ENCODE measurements at places on chromosomes 12 and 14.
A peak's percentile ranks its signal among the peaks of the same experiment; 100 is the strongest.

DNA sequence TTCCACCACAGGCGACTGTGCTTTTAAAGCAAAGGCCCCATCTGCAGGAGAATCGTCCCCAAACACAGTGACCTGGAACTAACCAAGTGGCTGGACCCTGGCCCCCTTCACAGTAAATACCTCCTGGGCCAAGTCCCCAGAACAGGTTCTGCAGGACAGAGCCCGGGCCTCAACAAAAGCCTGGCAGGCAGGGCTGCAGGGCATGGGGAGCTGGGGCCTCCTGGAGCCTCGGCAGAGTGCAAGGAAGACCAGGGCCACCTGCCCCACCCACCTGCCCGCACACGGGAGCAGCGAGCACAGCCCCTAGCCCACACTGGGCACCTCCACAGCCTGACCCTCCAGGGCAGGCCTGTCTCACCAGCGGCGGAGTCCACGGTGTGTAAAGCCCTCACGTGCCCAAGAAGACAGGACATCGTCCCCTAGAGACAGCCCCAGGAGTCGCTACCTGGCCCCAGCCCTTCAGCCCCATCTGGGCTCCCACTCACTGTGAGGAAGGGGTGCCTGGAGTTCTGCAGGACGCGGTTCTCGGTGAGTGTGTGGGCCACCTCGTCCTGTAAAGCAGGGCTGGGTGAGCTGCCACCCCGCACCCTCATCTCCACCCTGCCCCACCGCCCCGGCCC lies 21.0 kb downstream of the AKT1 start:
- peaks cover 3% of the 10 kb centered on the region for H3K4me1 ChIP-seq
- H3K27ac ChIP-seq: no peak overlapping the region
- no peaks in the 10 kb centered on the region for H3K27me3 ChIP-seq
- H3K4me3 ChIP-seq: no peak overlapping the region
- no peak for DNase-seq

DNA sequence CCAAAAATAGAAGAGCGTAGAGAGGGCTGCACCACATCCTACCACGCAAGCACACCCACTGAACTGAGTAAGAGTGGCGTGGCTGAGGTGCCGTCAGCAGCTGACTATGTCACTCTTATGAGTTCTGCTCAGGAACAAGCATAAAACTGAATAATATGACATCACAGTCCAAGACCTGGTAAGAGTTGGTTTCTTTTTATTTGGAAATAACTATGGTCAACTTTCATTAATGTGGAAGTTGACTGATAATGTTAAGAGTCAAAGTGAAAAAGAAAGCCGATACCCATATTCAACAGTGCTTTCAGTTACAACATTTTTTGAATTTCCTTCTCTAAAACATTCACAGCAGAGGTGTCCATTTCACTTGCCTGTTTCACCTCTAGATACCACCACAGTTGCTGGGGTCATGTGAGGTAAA lies 44.6 kb downstream of the GNS start:
- H3K4me1 ChIP-seq: no peaks in the 10 kb centered on the region
- peaks cover 14% of the 10 kb centered on the region for H3K36me3 ChIP-seq
- no peak overlapping the region for H3K4me3 ChIP-seq
- DNase-seq: no peak

GRCh38 chr12:32761716-32762115 lies 6.0 kb upstream of the YARS2 start:
- peaks cover 13% of the 10 kb centered on the region for H3K4me1 ChIP-seq
- H3K36me3 ChIP-seq: no peaks in the 10 kb centered on the region
- peak; percentile 33 for DNase-seq
- H3K27ac ChIP-seq: no peak overlapping the region
- no peak overlapping the region for H3K4me3 ChIP-seq
- H3K27me3 ChIP-seq: peaks cover under 1% of the 10 kb centered on the region

GRCh38 chr12:30257618-30258017 lies 438.1 kb downstream of the IPO8 start:
- H3K27me3 ChIP-seq: no peaks in the 10 kb centered on the region
- no peaks in the 10 kb centered on the region for H3K36me3 ChIP-seq
- no peak overlapping the region for H3K4me3 ChIP-seq
- no peaks in the 10 kb centered on the region for H3K4me1 ChIP-seq

DNA sequence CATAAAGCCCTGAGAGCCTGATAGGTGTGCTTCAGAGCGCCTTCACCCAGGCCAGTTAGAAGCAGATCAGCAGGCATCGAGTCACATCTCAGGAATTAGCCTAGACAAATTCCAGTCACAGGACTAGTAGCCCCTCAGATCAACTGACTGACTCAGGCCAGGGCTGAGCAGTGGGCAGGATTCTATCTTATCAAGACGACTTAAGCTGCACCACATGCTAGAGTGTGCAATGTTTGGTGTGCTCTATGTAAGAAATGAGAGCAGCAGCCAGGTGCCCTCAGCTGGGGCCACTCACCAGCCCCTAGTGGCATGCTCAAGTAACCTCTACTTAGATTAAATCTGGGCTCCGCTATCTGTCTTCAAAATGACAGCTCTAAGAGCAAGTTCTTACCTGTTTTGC lies 19.7 kb upstream of the NGB start:
- no peaks in the 10 kb centered on the region for H3K27me3 ChIP-seq
- DNase-seq: no peak
- H3K27ac ChIP-seq: no peak overlapping the region
- H3K36me3 ChIP-seq: peaks cover 4% of the 10 kb centered on the region
- H3K4me1 ChIP-seq: no peaks in the 10 kb centered on the region
- H3K4me3 ChIP-seq: no peak overlapping the region

- peaks cover 11% of the 10 kb centered on the region for H3K4me1 ChIP-seq
- peak; percentile 79 for DNase-seq
- no peaks in the 10 kb centered on the region for H3K27me3 ChIP-seq
- peak within 1 kb of the TSS; percentile 81 for H3K4me3 ChIP-seq
- H3K36me3 ChIP-seq: no peaks in the 10 kb centered on the region
These were observed at the start of gene CDC42BPB for GRCh38 chr14:103057372-103058163. CDC42BPB (minus strand) TSS chr14:103057549; CDS start chr14:103057173, 376 bp downstream.

DNA sequence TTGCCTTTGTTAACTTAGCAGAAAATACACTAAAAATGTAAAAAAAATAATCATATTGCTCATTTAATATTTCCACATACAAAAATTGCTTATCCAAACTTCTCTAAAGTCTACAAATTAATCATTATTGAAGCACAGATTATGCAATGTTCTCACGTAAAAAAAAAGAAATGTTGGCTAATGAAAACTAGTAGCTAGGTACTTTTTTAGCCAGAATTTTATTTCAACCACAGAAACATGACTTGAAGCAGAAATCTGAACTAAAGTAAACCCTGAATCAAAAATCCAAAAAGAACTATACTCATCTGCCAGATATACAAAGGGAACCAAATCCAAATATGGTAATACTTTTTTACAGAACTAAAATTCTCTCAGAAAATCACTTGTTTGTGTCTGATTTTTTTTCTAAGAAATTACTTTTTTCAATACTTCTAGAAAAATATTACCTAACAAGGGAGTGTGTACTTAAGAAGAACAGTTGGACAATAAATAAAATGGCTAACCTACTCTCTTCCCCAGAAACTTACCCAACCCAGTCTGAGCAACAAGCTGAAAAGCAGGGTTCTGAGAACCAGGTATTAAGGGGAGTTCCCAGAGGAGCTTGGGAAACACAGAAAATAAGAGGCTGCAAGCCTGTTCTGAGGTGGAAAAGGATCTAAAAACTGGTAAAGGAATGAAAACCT lies 78.4 kb upstream of the RAP1B start:
- H3K27me3 ChIP-seq: no peaks in the 10 kb centered on the region
- no peak for DNase-seq
- H3K4me3 ChIP-seq: no peak overlapping the region

DNA sequence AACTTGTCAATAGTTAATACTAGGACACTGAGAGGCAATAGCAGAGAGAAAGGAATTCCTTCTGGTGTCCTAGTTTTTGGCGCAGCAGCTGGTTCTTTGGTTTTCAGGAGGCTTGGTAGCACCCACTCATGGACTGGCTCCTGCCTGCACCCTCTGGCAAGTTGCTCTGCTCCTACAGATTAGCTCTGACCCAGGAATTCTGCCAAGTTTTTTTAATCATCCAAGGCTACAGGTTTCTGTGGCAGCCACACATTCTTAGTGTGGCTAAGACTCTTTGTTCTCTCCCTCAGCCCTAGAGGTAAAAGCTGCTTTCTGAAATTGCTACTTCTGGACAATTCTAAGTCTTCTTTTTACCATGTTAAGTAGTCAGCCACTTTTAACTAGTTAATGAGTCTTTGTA lies 72.0 kb upstream of the FKBP4 start:
- no peaks in the 10 kb centered on the region for H3K27me3 ChIP-seq
- no peak overlapping the region for H3K4me3 ChIP-seq
- no peaks in the 10 kb centered on the region for H3K4me1 ChIP-seq
- no peaks in the 10 kb centered on the region for H3K36me3 ChIP-seq
- DNase-seq: no peak

DNA sequence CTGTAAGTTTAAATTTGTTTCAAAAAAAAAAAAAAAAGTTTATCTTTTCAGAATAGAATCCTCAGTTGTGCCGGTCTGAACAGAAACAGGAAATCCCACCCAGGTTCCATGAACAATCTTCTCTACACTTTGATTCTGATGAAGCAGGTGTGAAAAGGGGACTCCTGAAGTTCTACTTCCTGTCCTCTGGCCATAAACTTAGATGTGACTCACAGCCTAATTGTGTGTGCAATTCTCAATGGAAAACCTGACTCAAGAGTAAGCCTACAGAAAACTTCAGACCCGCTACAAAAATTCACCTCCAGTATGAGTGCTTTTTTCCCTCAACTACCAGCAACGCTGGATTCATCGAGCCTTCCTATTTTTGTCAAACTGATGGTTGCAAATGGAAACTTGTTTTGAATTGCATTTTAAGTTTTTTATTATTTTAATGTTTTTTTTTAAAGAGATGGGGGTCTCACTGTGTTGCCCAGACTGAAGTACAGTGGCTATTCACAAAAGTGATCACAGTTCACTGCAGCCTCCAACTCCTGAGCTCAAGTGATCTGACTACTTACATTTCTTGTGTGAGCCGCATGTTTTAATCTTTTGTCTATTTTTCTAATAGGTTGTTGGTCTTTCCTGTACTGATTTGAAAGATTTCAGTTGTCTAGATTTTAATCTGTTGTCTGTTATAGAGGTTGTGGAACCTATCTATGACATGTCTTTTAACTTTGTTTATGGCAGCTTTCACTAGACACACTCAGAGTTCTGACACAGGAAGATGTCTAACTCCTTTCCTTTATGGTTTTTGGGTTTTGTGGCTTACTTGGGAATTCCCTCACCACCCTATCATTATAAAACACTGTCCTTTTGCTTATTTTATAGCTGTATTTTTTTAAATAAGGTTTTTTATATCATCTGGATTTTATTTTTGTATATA lies 37.6 kb downstream of the ATG14 start:
- H3K27me3 ChIP-seq: no peaks in the 10 kb centered on the region
- no peak overlapping the region for H3K27ac ChIP-seq
- no peak for DNase-seq
- H3K4me3 ChIP-seq: no peak overlapping the region
- peaks cover 6% of the 10 kb centered on the region for H3K4me1 ChIP-seq

GRCh38 chr12:94195483-94195882 lies 47.1 kb downstream of the PLXNC1 start:
- DNase-seq: no peak
- no peak overlapping the region for H3K4me3 ChIP-seq
- peak overlapping the region; percentile 77 for H3K27ac ChIP-seq
- peaks cover 36% of the 10 kb centered on the region for H3K36me3 ChIP-seq
- H3K4me1 ChIP-seq: peaks cover 23% of the 10 kb centered on the region
- no peaks in the 10 kb centered on the region for H3K27me3 ChIP-seq

- DNase-seq: peak; percentile 13
- peak overlapping the region; percentile 22 for H3K4me3 ChIP-seq
- peaks cover 37% of the 10 kb centered on the region for H3K4me1 ChIP-seq
- no peaks in the 10 kb centered on the region for H3K27me3 ChIP-seq
- peaks cover 5% of the 10 kb centered on the region for H3K36me3 ChIP-seq
- peak overlapping the region; percentile 2 for H3K27ac ChIP-seq
These were observed 52.8 kb upstream of the SLC2A13 start for GRCh38 chr12:40158592-40159111.

- H3K27ac ChIP-seq: no peak overlapping the region
- DNase-seq: no peak
- peaks cover 10% of the 10 kb centered on the region for H3K27me3 ChIP-seq
- no peak overlapping the region for H3K4me3 ChIP-seq
- H3K4me1 ChIP-seq: no peaks in the 10 kb centered on the region
These were observed 201.2 kb downstream of the SEC23A start for GRCh38 chr14:38901791-38902190.

DNA sequence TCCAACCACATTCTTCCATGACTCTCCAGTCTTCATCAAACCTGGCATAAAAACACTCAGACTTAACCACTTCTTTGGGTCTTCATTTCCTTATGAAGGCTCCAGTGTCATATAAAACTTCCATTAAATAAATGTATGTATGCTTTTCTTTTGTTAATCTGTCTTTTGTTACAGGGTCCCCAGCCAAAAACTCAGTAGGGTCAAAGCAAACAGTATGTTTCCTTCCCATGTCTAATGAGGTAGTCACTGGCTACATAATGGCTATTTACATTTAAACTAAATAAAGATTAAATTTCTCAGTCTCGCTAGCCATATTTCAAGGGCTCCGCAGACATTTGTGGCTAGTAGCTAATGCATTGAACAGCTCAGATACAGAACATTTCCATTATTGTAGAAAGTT lies 40.1 kb upstream of the STAB2 start:
- peaks cover 1% of the 10 kb centered on the region for H3K27me3 ChIP-seq
- H3K36me3 ChIP-seq: no peaks in the 10 kb centered on the region
- no peak overlapping the region for H3K4me3 ChIP-seq
- no peak for DNase-seq

- H3K4me3 ChIP-seq: no peak overlapping the region
- no peaks in the 10 kb centered on the region for H3K4me1 ChIP-seq
- H3K27ac ChIP-seq: no peak overlapping the region
- no peak for DNase-seq
- H3K27me3 ChIP-seq: no peaks in the 10 kb centered on the region
These were observed 395.7 kb upstream of the PDE3A start for GRCh38 chr12:19972325-19973288.

DNA sequence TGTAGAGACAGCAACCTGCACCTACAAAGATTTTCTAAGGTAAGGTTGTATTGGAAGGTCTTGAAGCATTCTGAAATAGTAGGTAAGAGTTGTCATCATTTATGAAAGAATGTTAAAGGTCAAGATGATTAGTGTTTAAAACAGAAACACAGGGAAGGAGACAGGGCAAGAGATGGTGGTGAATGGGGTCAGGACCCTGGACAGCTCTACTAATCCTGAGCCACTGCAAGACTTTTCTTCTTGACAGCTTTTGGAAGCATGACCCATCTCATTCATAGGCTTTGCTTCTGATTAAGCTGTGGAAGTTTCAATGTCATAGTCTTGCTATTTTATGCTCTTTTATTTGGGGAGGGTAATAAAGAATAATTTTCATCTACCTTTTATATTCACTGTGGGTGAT lies 75.5 kb upstream of the CAND1 start:
- H3K4me3 ChIP-seq: no peak overlapping the region
- no peaks in the 10 kb centered on the region for H3K36me3 ChIP-seq
- DNase-seq: no peak
- no peak overlapping the region for H3K27ac ChIP-seq

DNA sequence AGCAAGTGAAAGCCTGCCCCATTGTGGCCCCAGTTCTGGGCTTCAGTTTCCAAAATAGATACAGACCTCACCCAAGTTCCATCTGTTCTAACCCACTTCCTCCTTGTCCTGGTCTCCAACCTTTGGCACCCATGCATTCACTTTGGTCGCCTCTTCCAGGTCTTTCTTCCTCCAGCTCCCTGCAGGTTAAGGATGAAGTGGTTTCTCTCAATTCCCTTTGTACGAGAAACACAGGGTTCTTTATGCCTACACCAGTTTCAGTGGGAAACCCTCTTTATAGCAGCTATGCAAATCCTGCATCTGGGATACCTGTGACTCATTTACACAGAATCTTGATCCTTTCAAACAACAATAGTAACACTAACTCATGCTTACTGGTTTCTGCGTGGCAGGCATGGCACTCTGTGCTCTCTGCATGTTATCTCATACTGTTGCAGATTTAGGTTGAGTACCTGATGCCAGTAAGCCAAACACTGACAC lies 110.6 kb upstream of the AMIGO2 start:
- peak overlapping the region; percentile 63 for H3K4me3 ChIP-seq
- H3K27ac ChIP-seq: peak overlapping the region; percentile 29
- H3K36me3 ChIP-seq: peaks cover 14% of the 10 kb centered on the region
